Ovary (tissue), 10 donors: ENCODE measurements at places on chromosomes 13 and 19. TPM values are rescaled to one million over a fixed set of nuclear protein-coding genes. Genes with fewer than 3 reads are reported as not detected.

GRCh38 chr19:10105509-10106099 is 558 bp upstream of the PPAN start:
- H3K27me3 ChIP-seq, result no peaks in the 10 kb centered on the region
- peak; percentile 36 for DNase-seq
- H3K4me1 ChIP-seq, result peaks cover 2% of the 10 kb centered on the region
- no peak overlapping the region for H3K4me3 ChIP-seq
- H3K36me3 ChIP-seq, result no peaks in the 10 kb centered on the region

Gene ZFP82
- 8.6 TPM for polyA plus RNA-seq

- H3K27me3 ChIP-seq, result no peaks in the 10 kb centered on the region
- no peak for DNase-seq
- no peaks in the 10 kb centered on the region for H3K4me1 ChIP-seq
- no peak overlapping the region for H3K27ac ChIP-seq
- no peaks in the 10 kb centered on the region for H3K36me3 ChIP-seq
Measured at GRCh38 chr13:43221611-43222010, 198.2 kb downstream of the DNAJC15 start.

DNA sequence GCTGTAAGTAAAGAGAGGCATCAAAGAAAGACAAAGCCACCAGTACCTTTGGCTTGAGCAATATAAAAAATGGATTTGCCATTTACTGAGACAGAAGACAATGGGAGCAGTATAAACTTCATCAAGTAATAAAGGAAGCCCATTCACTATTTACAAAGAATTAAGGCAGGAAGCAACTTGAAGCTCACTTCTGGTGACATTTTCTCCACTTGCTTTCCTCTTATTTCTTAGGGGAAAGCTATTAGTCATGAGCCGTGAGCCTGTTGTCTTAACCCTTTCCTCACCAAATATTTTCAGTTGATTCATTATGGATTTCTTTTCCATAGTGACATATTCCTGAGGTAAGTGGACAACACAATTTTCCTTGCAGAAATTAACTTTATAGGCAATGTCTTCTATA is 156.8 kb downstream of the DNAJC3 start:
- no peak overlapping the region for H3K4me3 ChIP-seq
- no peaks in the 10 kb centered on the region for H3K4me1 ChIP-seq
- DNase-seq, result no peak
- no peaks in the 10 kb centered on the region for H3K27me3 ChIP-seq
- H3K36me3 ChIP-seq, result no peaks in the 10 kb centered on the region
- H3K27ac ChIP-seq, result no peak overlapping the region

Gene DAND5
- not detected for polyA plus RNA-seq

DNA sequence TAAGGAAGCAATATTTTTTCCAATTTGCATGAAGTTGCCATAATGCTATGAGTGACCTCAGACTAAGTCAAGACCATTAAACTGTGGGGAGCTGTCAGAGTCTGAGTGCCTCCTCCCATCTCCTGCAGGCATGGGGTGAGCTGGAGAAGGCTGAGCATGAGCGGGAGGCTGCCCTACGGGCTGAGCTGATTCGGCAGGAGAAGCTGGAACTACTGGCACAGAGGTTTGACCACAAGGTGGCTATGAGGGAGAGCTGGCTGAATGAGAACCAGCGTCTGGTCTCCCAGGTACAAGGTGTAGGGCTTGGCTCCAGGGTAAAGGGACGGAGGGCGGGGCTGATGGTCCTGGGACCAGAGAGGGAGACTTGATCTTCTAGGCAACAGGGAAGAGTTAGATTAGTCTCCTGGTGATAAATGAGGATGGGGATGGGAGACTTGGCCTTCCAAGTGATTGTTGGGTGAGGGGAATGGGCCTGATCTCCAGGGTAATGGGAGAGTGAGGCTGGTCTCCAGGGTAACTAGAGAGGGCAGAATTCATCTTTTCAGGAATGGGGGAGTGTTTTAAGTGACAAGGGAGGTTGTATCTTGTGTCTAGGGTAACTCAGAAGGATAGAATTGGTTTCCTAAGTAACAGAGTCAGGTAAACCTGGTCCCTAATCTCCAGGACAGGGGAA is 36.0 kb downstream of the SPTBN4 start:
- H3K27ac ChIP-seq, result no peak overlapping the region
- H3K36me3 ChIP-seq, result no peaks in the 10 kb centered on the region
- DNase-seq, result no peak

Gene TEX26
- polyA plus RNA-seq, result 0.45 TPM

GRCh38 chr19:7297742-7298141 is 3.5 kb upstream of the INSR start:
- H3K4me1 ChIP-seq, result no peaks in the 10 kb centered on the region
- H3K4me3 ChIP-seq, result no peak overlapping the region
- no peak overlapping the region for H3K27ac ChIP-seq
- H3K36me3 ChIP-seq, result no peaks in the 10 kb centered on the region
- no peaks in the 10 kb centered on the region for H3K27me3 ChIP-seq
- DNase-seq, result no peak

Gene CYP4F22
- polyA plus RNA-seq, result not detected

- no peak for DNase-seq
- no peaks in the 10 kb centered on the region for H3K36me3 ChIP-seq
- H3K4me3 ChIP-seq, result no peak overlapping the region
- peaks cover 10% of the 10 kb centered on the region for H3K4me1 ChIP-seq
- H3K27me3 ChIP-seq, result no peaks in the 10 kb centered on the region
Measured at GRCh38 chr19:7846155-7846646, 16.2 kb downstream of the EVI5L start.

Gene USHBP1
- polyA plus RNA-seq, result 8.9 TPM

- H3K4me3 ChIP-seq, result no peak overlapping the region
- H3K36me3 ChIP-seq, result no peaks in the 10 kb centered on the region
- no peak overlapping the region for H3K27ac ChIP-seq
- no peaks in the 10 kb centered on the region for H3K4me1 ChIP-seq
- H3K27me3 ChIP-seq, result no peaks in the 10 kb centered on the region
Measured at GRCh38 chr19:48378194-48378570, 13.2 kb downstream of the KDELR1 start.

Gene FIZ1
- polyA plus RNA-seq, result 11.0 TPM

GRCh38 chr19:54197121-54197520 is 3.5 kb upstream of the RPS9 start:
- H3K4me1 ChIP-seq, result peaks cover 9% of the 10 kb centered on the region
- no peak overlapping the region for H3K27ac ChIP-seq
- no peak overlapping the region for H3K4me3 ChIP-seq
- H3K27me3 ChIP-seq, result no peaks in the 10 kb centered on the region
- no peak for DNase-seq

Gene COL5A3
- polyA plus RNA-seq, result 1.5 TPM

Gene GRIN3B
- not detected for polyA plus RNA-seq

DNA sequence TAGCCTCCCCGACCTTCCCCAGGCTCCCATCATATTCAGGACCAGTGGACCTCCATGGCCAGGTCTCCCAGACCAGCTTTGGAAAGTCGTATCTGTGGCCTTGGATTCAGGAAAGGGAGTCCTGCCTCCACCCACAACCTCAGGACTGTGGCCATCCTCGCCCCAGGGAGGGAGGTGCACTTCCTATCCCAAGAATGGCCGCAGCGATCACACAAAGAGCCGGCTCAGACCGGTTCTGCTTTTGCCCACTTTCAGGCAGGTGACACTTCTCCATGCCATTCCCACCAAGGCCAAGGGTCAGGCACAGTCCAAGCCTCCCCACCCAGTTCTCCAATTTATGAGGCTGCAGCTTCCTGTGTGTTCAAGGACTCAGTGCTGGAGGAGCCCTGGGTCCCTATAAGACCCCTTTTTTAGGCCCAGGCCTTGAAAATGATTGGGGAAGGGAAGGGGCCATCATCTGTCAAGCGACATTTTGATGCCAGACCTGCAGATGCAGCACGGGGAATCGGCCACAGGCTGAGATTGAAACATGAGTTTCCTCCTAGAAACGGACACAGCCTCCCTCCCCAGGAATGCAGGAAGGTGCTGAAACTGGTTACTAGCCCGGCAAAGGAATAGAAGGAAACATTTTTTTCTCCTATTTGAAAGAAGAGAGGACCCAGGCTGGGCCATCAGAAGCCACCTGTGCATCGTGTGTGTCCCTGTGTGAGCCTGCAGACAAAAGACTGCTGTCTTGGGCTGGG is 65.6 kb upstream of the USE1 start:
- H3K4me1 ChIP-seq, result no peaks in the 10 kb centered on the region
- H3K27me3 ChIP-seq, result no peaks in the 10 kb centered on the region
- no peak overlapping the region for H3K4me3 ChIP-seq
- no peak for DNase-seq
- H3K36me3 ChIP-seq, result no peaks in the 10 kb centered on the region

DNA sequence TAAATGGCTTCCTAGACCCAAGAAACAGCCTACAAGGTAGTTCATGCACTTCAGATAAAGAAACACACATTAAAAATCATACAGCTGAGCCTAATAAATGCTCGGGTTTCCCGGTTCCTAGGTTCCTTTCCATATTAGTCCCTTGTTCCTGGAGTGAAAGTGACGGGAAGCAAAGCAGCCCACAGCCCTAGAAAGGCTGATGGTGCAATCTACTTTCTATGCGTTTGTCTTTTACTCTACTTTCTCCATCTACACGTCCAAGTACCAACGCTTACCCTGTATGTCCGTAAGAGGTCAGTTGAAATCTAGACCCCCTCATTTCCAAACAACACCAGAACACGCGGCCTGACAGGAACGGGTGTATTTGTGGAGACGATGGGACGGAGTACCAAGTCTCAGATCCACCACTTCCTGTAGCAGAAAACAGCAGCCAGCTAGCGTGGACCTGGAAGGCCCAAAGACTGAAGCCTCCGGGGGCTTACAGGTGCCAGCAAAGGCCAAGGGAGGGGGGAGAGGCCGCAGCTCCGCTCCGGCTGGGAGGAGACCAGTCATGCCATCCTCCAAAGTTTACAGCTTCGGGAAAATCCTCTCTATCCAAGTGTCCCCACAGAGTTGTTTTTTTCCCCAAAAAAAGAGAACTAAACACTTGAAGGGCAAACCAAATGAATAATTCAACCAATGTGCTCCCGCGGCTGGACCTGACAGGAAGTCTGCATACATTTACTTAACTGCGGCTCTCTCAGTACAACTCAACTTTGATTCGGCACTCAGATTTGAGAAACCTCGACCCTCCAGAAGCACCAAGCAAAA is 34.1 kb downstream of the STK24 start:
- no peaks in the 10 kb centered on the region for H3K27me3 ChIP-seq
- H3K4me3 ChIP-seq, result no peak overlapping the region
- no peak overlapping the region for H3K27ac ChIP-seq
- H3K4me1 ChIP-seq, result peaks cover 13% of the 10 kb centered on the region
- no peaks in the 10 kb centered on the region for H3K36me3 ChIP-seq

GRCh38 chr19:21611659-21612402 is 106.4 kb downstream of the ZNF429 start:
- H3K27ac ChIP-seq, result no peak overlapping the region
- H3K4me1 ChIP-seq, result peaks cover 3% of the 10 kb centered on the region
- no peaks in the 10 kb centered on the region for H3K27me3 ChIP-seq
- no peak overlapping the region for H3K4me3 ChIP-seq
- no peak for DNase-seq

- H3K27ac ChIP-seq, result no peak overlapping the region
- H3K4me1 ChIP-seq, result peaks cover 12% of the 10 kb centered on the region
- H3K27me3 ChIP-seq, result no peaks in the 10 kb centered on the region
- H3K36me3 ChIP-seq, result no peaks in the 10 kb centered on the region
- peak overlapping the region; percentile 12 for H3K4me3 ChIP-seq
Measured at GRCh38 chr19:11578258-11579142, 1.1 kb upstream of the ACP5 start.

Gene GTF2F1
- polyA plus RNA-seq, result 91.5 TPM

GRCh38 chr13:58318495-58319167 is 687.1 kb downstream of the PCDH17 start:
- H3K4me1 ChIP-seq, result no peaks in the 10 kb centered on the region
- H3K27ac ChIP-seq, result no peak overlapping the region
- no peaks in the 10 kb centered on the region for H3K27me3 ChIP-seq
- no peak for DNase-seq

- peaks cover 16% of the 10 kb centered on the region for H3K4me1 ChIP-seq
- H3K36me3 ChIP-seq, result no peaks in the 10 kb centered on the region
- peak within 1 kb of the TSS; percentile 80 for H3K4me3 ChIP-seq
- H3K27ac ChIP-seq, result peak within 1 kb of the TSS; percentile 96
Measured at GRCh38 chr13:32427852-32428580, at the start of gene N4BP2L1. Gene N4BP2L1 (minus strand): TSS chr13:32428130. CDS start chr13:32428082, 48 bp downstream.

DNA sequence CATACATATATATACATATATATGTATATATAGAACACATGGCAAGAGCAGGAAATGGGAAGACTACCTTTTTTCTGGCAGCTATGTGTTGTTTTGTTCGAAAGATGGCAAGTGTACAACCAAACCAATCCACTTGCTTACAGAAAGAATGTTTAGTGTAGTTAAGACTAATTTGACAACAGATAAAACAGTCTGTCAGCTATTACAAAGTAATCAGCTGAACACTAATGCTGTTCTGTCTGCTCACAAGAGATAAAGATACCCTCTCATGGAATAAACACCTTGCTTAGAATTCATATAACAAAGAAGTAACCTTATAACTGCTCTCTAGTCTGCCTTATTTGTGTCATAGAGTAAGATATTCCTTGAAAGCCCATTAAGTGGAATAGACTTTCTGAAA is 858 bp upstream of the KCNRG start:
- H3K27ac ChIP-seq, result no peak overlapping the region
- no peaks in the 10 kb centered on the region for H3K27me3 ChIP-seq
- H3K4me3 ChIP-seq, result no peak overlapping the region
- H3K36me3 ChIP-seq, result no peaks in the 10 kb centered on the region
- no peaks in the 10 kb centered on the region for H3K4me1 ChIP-seq

Gene CRX
- not detected for polyA plus RNA-seq

Gene PSG7
- 0.13 TPM for polyA plus RNA-seq

DNA sequence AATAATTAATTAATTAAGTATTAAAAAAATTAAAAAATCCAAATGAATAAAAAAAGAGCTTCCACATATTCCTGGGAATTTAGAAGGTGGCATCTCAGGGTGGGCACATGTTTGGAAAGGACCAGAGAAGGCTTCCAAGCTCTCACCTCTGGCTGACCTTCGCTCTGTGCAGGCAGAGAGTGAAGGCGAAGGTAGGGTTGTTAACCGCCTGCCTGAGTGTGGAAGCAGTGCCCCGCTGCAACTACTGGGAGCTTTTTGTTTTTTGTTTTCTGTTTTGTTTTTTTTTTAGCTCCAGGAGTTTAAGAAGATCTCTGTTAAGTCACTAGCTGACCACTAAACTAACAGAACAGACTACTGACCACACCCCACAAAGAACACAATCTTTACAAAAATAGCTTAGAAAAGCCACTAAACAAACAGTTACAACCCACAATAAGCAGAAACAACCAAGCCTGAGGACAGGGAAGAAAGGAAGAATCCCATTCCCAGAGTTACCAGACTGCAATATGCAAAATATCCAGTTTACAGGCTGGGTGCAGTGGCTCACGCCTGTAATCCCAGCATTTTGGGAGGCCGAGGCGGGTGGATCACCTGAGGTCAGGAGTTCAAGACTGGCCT is 11.4 kb downstream of the ZNF541 start:
- H3K4me1 ChIP-seq, result no peaks in the 10 kb centered on the region
- H3K36me3 ChIP-seq, result no peaks in the 10 kb centered on the region
- no peak overlapping the region for H3K4me3 ChIP-seq

GRCh38 chr19:2273356-2274184 is 8.4 kb downstream of the PEAK3 start:
- DNase-seq, result peak; percentile 74
- peak overlapping the region; percentile 28 for H3K27ac ChIP-seq
- H3K4me3 ChIP-seq, result peak overlapping the region; percentile 17
- peaks cover 20% of the 10 kb centered on the region for H3K4me1 ChIP-seq
- H3K36me3 ChIP-seq, result no peaks in the 10 kb centered on the region

GRCh38 chr13:35225159-35225558 is 251.3 kb downstream of the MAB21L1 start:
- H3K27me3 ChIP-seq, result no peaks in the 10 kb centered on the region
- H3K36me3 ChIP-seq, result no peaks in the 10 kb centered on the region
- no peak for DNase-seq
- H3K4me1 ChIP-seq, result no peaks in the 10 kb centered on the region
- no peak overlapping the region for H3K4me3 ChIP-seq
